ENCODE measurements at places on chromosomes 16 and 17. TPM values are rescaled to one million over a fixed set of nuclear protein-coding genes. Genes with fewer than 3 reads are reported as not detected.

Gene PCYT2
- total RNA-seq, result 54.8 TPM

Gene CXCL16
- 16.3 TPM for total RNA-seq

Gene KRTAP2-4
- not detected for total RNA-seq

Gene SOX9
- 11.1 TPM for total RNA-seq

Gene SCO1
- 36.7 TPM for total RNA-seq

Gene PHKB
- total RNA-seq, result 46.3 TPM

Gene MYH8
- not detected for total RNA-seq

Gene ATP2A3
- total RNA-seq, result not detected

Gene CD2BP2
- total RNA-seq, result 38.1 TPM

Gene NAGS
- 10.6 TPM for total RNA-seq

Gene TK2
- total RNA-seq, result 17.8 TPM

Gene CCDC57
- total RNA-seq, result 16.5 TPM

Gene VWA3A
- not detected for total RNA-seq

Gene MAPT
- total RNA-seq, result 0.14 TPM

Gene TRIM25
- total RNA-seq, result 16.2 TPM

Gene NACA2
- not detected for total RNA-seq

Gene TMEM107
- total RNA-seq, result 46.1 TPM

Gene BRICD5
- 3.5 TPM for total RNA-seq

Gene MYH13
- total RNA-seq, result not detected

Gene FOXJ1
- not detected for total RNA-seq

Gene CHD9NB
- 0.42 TPM for total RNA-seq

Gene MYH4
- not detected for total RNA-seq
